ENCODE measurements at places on chromosomes 7 and 10.

GRCh38 chr10:78777466-78777865, 291.3 kb upstream of the ZMIZ1 start:
- no peak for DNase-seq

- DNase-seq = no peak
These were observed 363.2 kb downstream of the PHTF2 start for GRCh38 chr7:78161781-78162180.

GRCh38 chr7:100693312-100694097, 545 bp downstream of the GIGYF1 start:
- DNase-seq = no peak

- DNase-seq = no peak
These were observed 183.6 kb downstream of the TCF7L2 start for GRCh38 chr10:113133497-113134115.

DNA sequence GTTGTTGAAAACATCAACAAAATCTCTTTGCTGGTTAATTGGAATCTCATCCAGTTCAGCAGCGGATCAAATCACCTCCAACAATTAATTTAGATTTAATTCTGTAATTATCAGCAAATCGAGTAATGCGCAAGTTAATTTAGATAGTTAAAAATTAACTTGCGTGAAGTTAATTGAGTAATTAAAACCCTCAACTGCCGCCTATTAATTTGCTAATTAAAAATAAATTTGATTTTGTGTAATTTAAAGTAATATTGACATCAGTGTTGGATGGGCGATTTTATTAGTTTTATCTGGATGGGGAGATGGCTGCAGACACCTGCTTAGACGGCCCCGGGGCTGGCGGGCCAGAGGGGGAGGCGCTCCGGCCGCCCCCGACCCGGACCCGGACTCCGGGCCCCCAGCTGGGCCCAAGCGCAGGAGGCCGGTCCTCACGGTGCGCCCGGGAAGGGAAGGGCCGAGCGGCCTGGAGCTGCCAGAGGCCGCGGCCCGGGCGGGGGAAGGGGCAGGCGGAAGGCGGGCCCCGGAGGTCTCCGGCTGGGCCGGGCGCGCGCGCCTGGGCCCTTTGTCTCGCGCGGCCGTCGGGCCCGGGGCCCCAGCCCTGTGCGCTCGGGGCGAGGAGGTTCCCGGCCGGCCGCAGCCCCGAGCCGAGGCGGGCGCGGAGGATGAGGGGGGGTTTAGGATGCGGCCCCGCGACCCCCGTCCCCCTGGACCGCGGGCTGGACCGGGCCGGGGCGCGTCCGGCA, 3.3 kb upstream of the UNCX start:
- DNase-seq = no peak

GRCh38 chr10:122181041-122181732, 89.9 kb upstream of the BTBD16 start:
- no peak for DNase-seq

DNA sequence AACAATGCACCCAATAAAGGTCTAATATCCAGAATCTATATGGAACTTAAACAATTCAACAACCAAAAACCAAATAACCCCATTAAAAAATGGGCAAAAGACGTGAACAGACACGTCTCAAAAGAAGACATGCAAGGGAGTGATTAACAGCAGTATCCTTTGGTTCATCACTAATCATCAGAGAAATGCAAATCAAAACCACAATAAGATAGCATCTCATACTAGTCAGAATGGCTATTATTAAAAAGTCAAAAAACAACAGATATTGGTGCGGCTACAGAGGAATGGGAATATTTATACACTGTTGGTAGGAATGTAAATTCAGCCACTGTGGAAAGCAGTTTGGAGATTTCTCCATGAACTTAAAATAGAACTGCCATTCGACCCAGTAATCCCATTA, 46.6 kb downstream of the MSRB2 start:
- DNase-seq = no peak

DNA sequence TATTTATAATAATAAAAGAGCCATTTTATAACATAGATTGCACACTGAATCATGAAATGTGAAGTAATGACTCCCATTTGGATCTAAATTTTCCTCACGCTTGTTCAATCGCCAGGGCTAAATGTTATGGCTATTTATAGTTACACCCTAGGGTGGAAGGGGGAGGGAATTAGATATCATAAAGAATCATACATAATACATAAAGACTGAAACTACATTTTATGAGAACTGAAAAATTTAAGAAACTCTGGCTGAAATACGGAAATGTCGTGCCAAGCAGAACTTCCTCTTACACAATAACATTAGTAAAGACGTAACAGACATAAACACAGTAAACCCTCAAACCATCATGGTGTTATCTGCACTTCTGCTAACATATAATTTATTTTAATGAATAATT, 327.5 kb upstream of the PHF14 start:
- DNase-seq = no peak

GRCh38 chr7:89500084-89500483, 654.2 kb upstream of the STEAP1 start:
- no peak for DNase-seq

DNA sequence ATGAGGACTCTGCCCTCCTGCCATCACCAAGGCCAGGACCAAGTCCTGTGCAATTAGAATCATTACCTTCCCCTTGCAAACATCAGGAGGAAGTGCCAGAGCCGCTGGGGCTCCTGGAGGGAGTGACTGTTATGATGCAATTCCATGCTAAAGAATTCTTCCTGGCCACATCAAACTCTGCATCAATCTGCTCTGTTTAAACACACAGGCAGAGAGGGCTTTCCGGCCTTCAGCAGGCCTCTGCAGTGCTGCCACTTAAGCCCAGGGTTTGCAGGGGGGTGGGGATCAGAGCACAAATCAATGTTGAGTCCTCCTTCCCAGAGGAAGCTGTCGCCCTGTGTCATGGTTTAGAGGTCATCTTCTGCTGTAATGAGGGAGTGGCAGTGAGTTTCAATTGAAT, 58.1 kb downstream of the CTBP2 start:
- DNase-seq = no peak

- DNase-seq = no peak
These were observed 221.5 kb upstream of the AOAH start for GRCh38 chr7:36945612-36946400.

DNA sequence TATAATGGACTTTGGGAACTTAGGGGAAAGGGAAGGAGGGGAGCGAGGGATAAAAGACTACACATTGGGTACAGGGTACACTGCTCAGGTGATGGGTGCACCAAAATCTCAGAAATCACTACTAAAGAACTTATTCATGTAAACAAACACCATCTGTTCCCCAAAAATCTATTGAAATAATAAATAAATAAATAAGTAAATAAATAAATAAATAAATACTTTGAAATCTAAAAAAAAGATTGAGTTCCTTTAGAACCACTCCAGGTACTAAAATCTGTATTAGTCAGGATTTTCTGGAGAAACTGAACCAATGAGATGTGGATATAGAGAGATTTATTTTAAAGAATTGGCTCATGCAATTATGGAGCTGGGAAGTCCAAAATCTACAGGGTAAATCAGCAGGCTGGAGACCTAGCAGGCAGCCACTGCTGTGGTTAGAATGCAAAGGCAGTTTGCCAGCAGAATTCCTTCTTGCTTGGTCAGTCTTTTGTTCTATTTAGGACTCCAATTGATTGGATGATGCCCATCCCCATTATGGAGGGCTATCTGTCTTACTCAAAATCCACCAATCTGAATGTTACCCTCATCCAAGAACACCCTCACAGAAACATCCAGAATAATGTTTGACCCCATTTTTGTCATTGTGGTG, 8.9 kb downstream of the IGFBP1 start:
- no peak for DNase-seq

DNA sequence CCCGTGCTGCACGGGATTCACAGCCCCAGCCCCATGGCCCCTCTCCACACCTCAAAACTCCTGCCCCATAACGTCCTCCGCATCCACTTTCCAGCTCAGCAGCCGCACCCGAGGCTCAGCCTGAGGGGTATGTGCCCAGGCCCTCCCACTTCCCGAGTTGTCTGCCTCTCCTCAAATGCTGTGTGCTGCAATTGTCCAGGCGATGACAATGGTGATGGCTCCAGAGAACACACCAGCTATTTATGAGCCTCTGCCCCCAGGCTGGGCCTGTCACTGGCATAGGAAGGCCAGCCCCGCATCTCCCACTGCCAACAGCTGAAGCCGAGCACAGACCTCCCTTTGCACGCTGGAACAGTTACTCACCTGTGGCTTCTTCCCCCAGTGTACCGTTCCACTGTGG, 2.4 kb upstream of the LDB3 start:
- no peak for DNase-seq

GRCh38 chr7:26759108-26759507, 105.3 kb downstream of the SKAP2 start:
- no peak for DNase-seq

- peak; percentile 66 for DNase-seq
These were observed at the start of gene NSUN6 for GRCh38 chr10:18651324-18652007. Gene NSUN6, minus strand, starts transcription at chr10:18651587. Its CDS starts 384 bp downstream, at chr10:18651203.

- DNase-seq = no peak
These were observed 226.6 kb downstream of the ADAM12 start for GRCh38 chr10:126161691-126162090.

- no peak for DNase-seq
These were observed 112.2 kb downstream of the SEMA3C start for GRCh38 chr7:80806663-80807062.

GRCh38 chr10:3347413-3348182, 175.0 kb upstream of the PITRM1 start:
- DNase-seq = no peak

DNA sequence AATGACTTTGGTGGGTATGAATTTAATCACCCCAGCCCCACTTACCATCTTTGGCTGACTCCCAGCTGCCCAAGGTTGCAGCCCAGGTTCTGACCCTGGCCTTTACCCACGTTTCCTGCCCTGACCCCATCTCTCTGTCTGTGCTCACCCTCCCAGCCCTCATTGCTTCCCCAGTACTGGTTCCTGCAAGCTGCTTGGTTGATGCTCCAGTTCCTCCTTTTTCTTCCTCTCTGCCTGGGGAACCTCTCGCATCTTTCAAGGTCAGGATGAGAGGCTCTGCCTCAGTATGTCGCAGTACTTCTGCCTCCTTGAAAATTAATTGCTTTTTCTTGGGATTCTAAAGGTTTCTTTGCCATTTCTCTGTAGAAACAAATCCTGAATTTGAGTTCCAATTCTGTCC, 263.8 kb upstream of the ZNF32 start:
- no peak for DNase-seq

GRCh38 chr10:131009791-131010190, 301.7 kb downstream of the TCERG1L start:
- DNase-seq = no peak

GRCh38 chr7:3520206-3520605, 219.2 kb downstream of the SDK1 start:
- DNase-seq = no peak

- no peak for DNase-seq
These were observed 2.7 kb downstream of the EPHA1 start for GRCh38 chr7:143406002-143406357.

DNA sequence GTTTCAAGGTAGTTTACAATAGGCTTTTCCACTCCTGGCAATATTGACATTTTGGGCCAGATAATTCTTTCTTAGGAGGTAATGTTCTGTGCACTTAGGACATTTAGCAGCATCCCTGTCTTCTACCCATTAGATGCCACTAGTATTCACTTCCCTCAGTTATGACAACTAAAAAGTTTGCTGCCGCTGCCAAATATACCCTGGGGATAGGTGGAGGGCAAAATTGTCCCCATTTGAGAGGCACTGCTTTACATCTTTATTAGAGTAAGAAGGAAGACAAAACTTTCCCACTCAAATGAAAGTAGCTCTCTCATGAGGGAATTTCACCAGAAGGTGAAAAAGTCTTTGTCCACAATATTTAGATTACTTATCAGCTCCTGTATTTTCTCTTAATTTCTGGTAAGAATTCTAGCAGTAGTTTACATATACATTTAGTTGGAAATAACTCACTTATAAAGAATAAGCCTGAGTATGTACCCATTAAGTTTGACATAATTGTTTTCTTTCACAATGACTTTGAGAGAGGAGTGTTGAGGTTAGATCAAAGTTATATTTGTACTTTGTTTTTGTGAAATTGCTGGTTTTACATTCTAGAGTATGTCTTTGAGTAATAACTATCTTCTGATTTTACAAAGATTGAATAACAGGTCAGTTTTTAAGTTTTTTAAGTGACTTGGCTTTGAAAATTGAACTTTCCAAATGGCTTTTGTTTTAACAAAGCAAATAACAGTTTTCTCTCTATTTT, 46.0 kb downstream of the HELLS start:
- DNase-seq = no peak

GRCh38 chr10:132848951-132849545, 63.1 kb upstream of the NKX6-2 start:
- DNase-seq = no peak

DNA sequence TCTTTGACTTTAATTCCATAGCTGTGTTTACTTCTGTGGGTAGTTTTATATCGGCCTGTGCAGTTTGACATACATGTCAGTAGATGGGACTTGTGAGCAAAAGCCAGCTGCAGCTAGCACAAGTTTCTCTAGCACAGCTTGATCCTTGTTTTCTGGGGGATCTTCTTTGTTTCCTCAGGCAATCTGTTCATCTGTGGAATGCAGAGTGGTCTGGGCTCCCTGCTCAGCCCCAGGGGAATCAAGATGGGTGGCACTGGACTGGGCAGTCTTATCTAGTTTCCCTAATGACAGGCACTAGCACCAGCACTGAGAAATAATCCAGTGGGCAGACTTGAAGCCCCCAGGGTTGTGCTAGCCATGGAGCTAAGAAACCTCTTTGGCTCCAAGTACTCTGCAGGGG, 40.8 kb downstream of the CYP2C19 start:
- no peak for DNase-seq

- DNase-seq = no peak
These were observed 187.0 kb upstream of the SLC26A5 start for GRCh38 chr7:103632972-103633371.

DNA sequence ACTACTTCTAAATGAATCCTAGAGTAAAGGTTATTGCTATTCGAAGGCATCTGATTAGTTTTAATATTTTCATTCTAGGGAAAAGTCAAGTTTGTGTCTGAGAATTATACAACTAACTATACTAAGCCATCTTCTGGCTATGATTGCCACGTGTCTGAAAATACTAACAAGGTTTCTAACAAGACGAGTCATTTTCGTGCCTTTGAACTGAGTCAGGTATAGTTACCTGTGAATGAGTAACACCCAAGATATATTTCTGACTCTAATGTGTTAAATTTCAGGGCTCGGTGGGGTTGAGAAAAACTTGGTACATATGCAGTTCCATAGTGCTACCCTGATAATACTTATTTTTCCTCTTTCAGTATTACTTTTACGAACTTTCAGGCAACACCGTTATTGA, 35.5 kb downstream of the TASOR2 start:
- no peak for DNase-seq

- no peak for DNase-seq
These were observed 5.6 kb downstream of the DAGLB start for GRCh38 chr7:6442114-6442513.

GRCh38 chr7:5476001-5476400, 52.4 kb upstream of the TNRC18 start:
- DNase-seq = no peak

GRCh38 chr7:22373911-22374310, 17.0 kb upstream of the RAPGEF5 start:
- no peak for DNase-seq

All from HTR-8/SVneo (cell line).